ENCODE measurements at places on chromosomes 6 and 20. TPM values are rescaled to one million over a fixed set of nuclear protein-coding genes. Genes with fewer than 3 reads are reported as not detected.

TMEM217 gene
- 3.9 TPM for total RNA-seq

SLC17A3 gene
- 0.18 TPM for total RNA-seq

PKIG gene
- 3.3 TPM for total RNA-seq

TSPO2 gene
- total RNA-seq = not detected

NKX2-4 gene
- not detected for total RNA-seq

SSTR4 gene
- total RNA-seq = not detected

C6orf141 gene
- 0.46 TPM for total RNA-seq

C6orf58 gene
- not detected for total RNA-seq

ULBP3 gene
- total RNA-seq = 1.8 TPM

HDGFL1 gene
- not detected for total RNA-seq

RAET1G gene
- not detected for total RNA-seq

SENP6 gene
- 65.8 TPM for total RNA-seq

POU5F1 gene
- total RNA-seq = not detected

BANF2 gene
- total RNA-seq = not detected

PRPH2 gene
- total RNA-seq = not detected

NEURL2 gene
- 2.0 TPM for total RNA-seq

TRDN gene
- total RNA-seq = not detected

SHLD1 gene
- total RNA-seq = 10.4 TPM

PPP1R3G gene
- 0.15 TPM for total RNA-seq

HLA-DOB gene
- total RNA-seq = 2.2 TPM

MARCKS gene
- 0.17 TPM for total RNA-seq

PDCD2 gene
- 85.1 TPM for total RNA-seq

MAP3K5 gene
- 22.4 TPM for total RNA-seq

C6orf15 gene
- total RNA-seq = not detected

NT5E gene
- 1.4 TPM for total RNA-seq
